Heart left ventricle (tissue), 16 donors: ENCODE measurements at places on chromosomes 13 and 19.

GRCh38 chr13:71456136-71456535 lies 410.9 kb downstream of the DACH1 start:
- DNase-seq: no peak

- no peak for DNase-seq
Observed at GRCh38 chr13:28492569-28493367, 2.2 kb downstream of the FLT1 start.

DNA sequence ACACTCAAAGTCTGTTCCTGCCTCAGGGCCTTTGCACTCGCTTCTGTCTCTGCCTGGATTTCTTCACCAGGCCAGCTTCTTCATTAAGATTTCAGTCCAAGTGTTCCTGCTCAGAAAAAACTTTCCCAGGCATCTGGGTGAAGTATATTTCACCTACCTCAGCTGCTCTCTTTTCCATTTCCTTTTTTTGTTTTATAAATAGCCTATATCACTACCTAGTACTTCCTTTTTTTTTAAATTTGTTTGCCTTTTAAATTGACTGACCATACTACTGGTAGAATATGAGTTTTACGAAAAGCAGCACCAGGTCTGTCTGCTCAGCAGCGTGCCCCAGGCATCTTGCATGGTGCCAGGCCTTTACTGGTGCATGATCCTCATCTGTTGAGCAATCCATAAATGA lies 1064.4 kb downstream of the UQCRFS1 start:
- DNase-seq: no peak

GRCh38 chr19:53768401-53768800 lies 55.7 kb downstream of the NLRP12 start:
- no peak for DNase-seq

DNA sequence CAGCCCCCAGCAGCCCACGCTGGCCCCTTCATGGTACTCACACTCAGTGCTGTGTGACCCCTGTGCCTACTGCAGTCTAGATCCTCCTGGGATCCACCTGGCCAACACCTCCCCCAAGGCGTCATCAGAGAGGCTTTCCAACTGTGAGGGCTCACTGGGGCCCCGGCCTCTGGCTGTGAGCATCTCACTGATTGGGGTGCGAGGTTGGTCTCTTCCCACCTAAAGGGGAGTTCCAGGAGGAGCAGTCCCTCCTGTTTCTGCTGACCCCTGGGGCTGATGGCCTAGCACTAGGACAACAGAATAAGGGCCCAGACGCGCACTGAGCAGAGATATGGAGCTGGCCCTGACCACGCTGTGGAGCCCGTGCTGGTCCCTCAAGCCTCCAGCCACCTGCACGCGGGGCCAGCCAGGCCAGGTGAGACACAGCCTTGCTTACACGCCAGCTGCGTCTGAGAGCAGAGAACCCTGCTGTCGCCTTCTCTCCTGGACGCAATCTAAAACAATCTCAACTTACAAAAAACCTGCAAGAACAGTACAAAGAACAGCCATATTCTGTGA lies 32.2 kb downstream of the ELL start:
- DNase-seq: no peak

DNA sequence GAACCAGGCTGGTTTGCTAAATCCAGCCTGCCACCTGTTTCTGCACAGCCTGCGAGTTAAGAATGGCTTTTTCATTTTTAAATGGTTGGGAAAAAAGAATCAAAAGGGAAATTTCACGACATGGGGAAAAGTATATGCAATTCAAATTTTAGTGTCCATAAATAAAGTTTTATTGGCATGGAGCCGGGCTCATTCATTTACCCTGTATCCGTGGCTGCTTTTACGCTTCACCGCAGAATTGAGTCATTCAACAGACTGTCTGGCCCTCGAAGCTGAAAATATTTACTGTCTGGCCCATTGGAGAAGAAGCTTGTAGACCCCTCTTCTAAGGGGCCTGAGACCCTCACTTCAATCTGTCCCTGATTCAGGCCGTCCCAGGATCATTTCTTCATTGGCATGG lies 26.1 kb downstream of the IER2 start:
- no peak for DNase-seq

GRCh38 chr19:19490214-19490968 lies 25.0 kb downstream of the TSSK6 start:
- peak; percentile 72 for DNase-seq

DNA sequence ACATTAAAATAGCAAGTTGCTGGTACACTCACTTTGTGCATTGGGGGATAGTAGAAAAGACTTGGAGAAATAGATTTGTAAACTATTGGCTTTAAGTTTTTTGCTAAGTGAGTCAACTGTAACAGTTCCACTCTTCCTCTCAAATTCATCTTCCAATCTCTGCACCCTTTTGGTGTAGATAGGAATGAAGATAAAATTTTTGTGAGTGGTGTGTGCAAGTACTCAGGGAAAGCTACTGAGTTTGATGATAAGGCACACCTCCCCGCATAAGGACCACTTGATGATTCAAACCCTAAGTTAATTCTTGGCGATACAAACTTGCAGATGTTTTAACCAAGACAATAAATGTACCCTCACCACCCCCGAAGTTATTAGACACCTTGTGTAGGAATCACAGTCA lies 168.3 kb upstream of the SLITRK1 start:
- DNase-seq: no peak
